GM12891 (cell line): ENCODE measurements at places on chromosomes 3 and 15.

- no peak for DNase-seq
Measured at GRCh38 chr15:55829826-55830225, 86.9 kb upstream of the PRTG start.

DNA sequence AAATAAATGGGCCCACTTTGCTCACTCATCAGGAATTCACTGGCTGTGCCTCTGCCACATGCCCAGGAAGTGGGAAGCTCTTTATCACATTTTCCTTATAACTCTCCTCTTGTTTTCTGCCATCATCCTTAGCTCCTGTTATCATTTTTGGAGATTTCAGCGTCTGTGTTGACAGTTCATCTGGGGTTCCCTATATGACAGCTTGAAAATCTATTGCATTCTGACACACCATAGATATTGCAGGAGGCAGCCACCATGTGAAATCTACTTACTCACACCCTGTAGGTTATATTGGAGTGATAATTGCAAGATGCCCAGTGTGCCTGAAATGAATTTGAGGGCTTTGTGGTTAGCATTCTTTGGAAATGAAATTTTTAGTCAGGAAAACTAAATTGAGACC is 132.9 kb downstream of the RYR3 start:
- no peak for DNase-seq

DNA sequence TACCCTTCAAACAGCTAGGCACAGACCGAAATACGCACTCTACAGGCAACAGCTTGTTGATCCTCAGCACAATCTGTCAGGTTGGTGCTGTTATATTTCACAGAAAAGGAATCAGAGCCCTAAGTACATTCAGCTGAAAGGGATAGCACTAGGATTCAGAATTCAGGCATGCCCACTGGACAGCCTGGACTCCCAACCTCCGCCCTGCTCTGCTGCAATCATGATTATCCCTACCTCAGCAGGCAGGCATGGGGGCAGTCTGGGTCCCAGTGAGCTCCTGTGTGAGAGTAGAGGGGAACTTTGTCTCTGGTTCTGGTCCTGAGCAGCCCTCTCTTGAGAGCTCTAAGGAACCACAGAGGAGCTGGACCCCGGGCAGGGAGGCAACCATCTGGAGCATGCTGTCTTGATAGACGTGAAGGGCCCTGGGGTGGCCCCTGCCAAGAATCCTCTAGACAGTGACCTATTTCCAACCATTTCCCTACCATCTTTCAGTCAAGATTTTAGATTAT is 23.4 kb upstream of the NOX5 start:
- DNase-seq: no peak

- DNase-seq: no peak
Measured at GRCh38 chr3:13705051-13705450, 156.1 kb downstream of the FBLN2 start.

GRCh38 chr3:128226795-128227395 is 73.6 kb downstream of the EEFSEC start:
- DNase-seq: peak; percentile 27

- DNase-seq: no peak
Measured at GRCh38 chr3:69085833-69086722, 1.3 kb downstream of the ARL6IP5 start.

GRCh38 chr3:65371053-65371452 is 667.7 kb downstream of the MAGI1 start:
- DNase-seq: no peak

- DNase-seq: no peak
Measured at GRCh38 chr3:8822141-8822540, 52.7 kb upstream of the OXTR start.

- no peak for DNase-seq
Measured at GRCh38 chr15:55247766-55248427, 41.7 kb downstream of the RAB27A start.
